ENCODE measurements at places on chromosomes 16 and 17.

DNA sequence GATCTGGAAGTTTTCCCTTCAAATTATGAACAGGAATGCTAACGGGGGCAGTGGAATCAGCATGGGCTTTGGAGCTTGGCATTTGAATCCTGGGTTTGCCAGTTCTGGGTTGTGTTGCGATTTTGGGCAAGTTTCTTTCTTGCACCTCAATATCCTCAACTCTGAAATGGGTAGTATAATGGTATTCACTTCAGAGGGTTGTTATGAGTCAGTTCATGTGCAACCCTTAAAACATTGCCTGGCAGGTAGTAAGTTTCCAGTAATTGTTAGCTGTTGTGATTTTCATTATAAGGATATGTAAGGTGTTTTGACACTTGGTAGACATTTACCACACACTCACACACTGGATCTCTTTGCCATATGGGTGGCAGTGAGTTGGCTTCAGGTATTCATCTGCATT, 33.4 kb downstream of the SNX29 start:
- DNase-seq: no peak

DNA sequence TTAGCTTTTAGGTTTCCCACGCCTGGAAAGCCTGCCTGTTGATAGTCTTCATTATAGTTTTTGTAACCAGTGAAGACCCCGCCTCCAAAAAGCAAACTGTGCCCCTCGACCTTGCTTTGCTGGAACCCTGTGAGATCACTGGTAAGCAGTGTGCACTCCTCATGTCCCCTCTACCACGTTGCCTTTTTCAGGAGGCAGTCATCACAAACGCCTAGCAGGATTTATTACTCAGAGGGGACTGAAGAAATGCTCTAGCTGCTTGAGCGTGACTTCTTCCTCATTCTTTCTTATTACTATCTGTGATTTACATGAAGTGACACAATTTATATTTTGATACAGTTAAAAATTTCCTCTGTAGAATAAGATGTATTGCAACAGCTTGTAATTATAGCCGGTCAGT, 6.5 kb upstream of the KRTAP3-1 start:
- DNase-seq: no peak

DNA sequence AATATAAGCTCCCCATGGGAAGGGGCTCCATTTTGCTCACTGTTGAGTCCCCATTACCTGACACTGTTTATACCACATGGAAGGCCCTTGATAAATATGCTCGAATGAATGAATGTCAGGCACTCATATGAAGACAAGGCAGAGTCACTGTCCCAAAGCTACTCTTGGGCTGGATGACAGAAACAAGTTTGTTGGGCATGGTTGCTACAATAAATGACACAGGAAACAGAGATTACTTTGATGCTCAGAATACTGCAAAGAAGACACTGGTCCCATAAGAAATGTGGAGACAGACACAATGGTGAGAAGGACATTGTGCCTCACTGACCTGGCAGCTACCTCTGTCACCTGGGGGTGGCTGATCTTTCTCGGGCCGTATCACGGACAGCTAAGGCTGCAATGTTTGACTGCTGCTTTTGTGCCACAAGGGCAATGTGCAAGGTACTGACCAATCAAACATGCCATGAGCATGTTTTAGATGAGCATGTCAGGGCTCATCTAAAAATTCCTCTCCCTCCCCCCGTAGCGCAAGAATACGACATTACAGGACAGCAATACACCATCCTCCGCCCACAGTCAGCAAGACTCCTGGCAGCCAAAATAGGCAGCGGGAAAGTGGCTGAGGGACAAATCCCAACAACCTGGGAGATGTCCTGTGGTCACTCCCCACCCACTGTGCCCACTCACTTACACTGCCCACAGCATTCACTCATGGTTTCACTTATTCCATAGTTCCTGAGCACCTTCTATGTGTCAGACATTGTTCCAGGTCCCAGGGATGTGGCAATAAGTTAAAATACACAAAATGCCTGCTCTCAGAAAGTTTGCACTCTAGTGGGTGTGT, 5.0 kb downstream of the PIK3R6 start:
- DNase-seq: no peak

- no peak for DNase-seq
These were observed 356.1 kb downstream of the CPPED1 start for GRCh38 chr16:12447556-12447955.

DNA sequence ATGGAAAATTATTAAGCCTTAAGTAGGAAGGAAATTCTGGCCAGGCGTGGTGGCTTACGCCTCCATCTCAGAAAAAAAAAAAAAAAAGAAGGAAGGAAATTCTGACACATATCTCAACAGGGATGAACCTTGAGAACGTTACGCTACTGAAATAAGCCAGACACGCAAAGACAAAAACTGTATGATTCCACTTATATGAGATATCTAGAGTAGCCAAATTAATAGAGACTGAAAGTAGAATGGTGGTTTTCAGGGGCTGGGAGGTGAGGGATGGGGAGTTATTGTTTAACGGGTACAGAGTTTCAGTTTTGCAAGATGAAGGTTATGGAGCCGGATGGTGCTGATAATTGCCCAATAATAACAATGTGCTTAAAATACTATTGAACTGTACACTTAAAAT, 16.2 kb upstream of the HNF1B start:
- DNase-seq: no peak

GRCh38 chr16:85829751-85830445, 30.4 kb downstream of the COX4I1 start:
- DNase-seq: no peak

- DNase-seq: no peak
These were observed 19.8 kb upstream of the TANGO6 start for GRCh38 chr16:68823401-68824135.

GRCh38 chr16:54094641-54095040, 191.9 kb downstream of the IRX3 start:
- DNase-seq: no peak

DNA sequence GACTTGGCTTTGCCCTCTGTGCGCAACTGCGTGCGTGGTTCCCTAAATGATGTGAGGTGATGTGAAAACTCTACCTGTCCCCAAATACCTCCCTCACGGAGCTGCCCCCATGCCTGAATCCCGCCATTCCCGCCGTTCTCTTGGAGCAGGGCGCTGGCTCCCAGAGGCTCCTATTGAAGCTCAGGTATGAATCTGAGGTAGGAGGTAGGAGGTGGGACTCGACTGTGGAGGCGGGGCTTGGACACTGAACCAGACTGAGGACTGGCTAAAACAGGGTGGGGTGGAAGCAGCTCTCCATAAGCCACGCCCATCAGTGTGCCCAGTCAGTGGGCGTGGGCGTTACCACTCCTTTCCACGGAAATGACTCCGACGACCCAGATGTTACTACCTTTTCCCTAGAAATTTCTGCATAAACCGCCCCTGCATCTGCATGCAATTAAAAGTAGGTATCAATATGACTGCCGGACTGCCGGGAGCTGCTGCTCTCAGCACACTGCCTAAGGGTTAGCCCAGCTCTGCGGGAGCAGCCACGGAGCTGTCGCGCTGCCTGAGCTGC, 41.0 kb downstream of the FOXL1 start:
- peak; percentile 3 for DNase-seq

DNA sequence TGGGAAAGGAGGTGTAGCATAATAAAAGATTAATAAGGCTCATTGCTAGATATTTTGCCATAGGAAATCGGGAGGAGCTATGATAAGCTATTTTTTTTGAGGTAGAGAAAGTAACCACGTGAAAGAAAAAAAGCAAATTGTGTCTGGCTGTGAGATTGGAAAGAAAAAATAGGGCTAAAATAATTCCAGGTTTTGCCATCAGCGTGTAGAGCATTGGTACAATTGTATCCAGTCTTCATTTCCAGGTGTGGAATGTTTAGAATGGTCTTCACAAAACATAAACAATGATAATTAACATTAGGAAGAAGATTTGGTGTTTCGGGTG, 1.1 kb downstream of the TANC2 start:
- no peak for DNase-seq

DNA sequence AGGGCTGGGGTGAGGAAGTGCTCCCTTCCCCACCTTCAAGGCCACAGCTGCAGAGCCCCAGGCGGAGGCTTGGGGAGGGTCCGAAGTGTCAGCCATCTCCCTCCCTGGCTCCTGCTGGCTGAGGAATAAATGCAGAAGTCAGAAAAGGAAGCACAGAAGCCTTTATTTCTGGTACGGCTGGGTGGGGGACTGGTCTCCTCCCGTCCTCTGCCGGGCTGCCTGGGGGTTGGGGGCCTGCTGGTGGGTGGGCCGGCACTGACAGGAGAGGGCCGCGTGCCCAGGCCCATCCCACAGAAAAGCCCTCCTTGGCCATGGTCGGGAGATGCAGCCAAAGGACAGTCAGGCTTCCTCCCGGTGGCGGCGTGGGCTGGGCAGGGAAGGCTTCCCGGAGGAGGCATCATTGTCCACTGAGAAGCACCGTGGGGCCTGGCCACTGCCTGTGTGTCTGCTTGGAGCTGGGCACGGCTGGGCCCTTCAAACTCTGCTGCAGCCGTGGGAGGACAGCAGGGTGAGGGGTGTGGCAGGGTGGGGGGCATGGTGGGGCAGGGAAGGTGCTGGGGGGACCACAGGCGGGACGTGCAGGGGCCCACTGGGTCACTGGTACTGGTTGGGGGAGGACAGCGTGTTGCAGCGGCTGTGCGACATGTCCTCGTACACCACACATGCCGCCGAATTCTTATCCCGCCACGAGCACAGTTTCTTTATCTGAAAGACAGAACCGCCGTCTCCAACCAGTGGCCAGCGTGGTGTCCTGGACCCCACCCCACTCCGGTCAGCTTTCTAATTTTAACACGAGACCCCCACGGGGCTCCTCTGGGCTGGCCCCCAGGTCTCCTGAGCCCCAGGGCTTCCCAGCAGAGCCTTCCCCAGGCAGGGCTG, 2.4 kb downstream of the CD7 start:
- no peak for DNase-seq

- DNase-seq: peak; percentile 75
These were observed 385 bp downstream of the CFAP119 start for GRCh38 chr16:30761427-30761927.

- DNase-seq: no peak
These were observed 3.4 kb upstream of the MEFV start for GRCh38 chr16:3259836-3260235.

- no peak for DNase-seq
These were observed 16.1 kb downstream of the ESRP2 start for GRCh38 chr16:68219725-68220351.

GRCh38 chr17:66564992-66565465, 262.6 kb downstream of the PRKCA start:
- no peak for DNase-seq

DNA sequence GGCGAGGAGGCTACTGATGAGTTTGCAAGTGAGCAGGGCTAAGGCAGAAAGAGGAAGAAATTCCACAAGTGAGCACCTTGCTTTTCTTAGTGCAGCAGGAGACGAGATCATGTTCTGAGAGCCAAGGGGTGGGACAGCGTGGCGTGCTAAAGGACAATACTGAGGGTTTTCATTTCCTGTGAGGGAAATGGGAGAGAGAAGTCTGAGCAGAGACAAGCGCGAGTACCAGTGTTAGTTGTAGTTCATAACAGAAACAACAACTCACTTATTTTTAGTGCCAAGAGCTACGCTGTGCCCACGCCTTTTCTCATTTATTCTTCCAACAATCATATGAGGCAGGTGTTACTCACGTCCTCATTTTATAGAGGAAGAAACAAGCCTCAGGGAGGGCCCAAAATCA, 2.3 kb downstream of the SPACA3 start:
- DNase-seq: no peak

- no peak for DNase-seq
These were observed 276 bp downstream of the CYGB start for GRCh38 chr17:76537288-76537577.

GRCh38 chr17:28412099-28412498, 6.1 kb upstream of the SLC46A1 start:
- DNase-seq: no peak

DNA sequence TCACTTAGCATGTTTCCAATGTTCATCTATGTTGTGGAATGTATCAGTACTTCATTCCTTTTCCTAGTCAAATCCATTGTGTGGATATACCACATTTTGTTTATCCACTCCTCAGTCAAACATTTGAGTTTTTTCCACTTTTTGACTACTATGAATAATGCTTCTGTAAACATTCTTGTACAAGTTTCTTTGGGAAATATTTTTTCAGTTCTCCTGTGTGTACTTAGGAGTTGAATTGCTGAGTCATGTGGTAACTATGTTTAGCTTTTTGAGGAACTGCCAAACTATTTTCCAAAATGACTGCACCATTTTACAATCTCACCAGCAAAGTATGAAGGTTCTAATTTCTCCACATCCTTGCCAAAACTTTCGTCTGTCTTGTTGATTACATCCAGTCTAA, 223.7 kb upstream of the AXIN2 start:
- DNase-seq: no peak

DNA sequence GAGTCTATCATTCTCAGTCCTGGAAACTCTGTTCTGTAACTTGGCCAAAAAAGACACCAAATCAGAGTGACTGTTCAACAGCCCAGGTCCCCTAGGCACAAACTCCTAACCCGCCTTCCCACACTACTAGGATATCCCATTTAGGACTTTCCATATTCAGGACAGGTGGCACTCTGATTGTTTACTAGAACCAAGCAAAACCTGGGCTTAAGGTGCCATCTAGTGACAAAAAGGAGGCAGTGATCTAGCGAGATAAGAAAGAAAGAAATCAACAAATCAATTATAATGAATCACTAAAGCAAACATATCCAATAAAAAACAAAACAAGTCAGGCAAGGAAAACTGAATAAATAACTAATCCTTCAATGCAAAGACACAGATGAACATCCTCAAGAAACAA, 203.9 kb downstream of the CEP112 start:
- peak; percentile 52 for DNase-seq

- no peak for DNase-seq
These were observed 15.6 kb upstream of the BCAR1 start for GRCh38 chr16:75266738-75267630.

DNA sequence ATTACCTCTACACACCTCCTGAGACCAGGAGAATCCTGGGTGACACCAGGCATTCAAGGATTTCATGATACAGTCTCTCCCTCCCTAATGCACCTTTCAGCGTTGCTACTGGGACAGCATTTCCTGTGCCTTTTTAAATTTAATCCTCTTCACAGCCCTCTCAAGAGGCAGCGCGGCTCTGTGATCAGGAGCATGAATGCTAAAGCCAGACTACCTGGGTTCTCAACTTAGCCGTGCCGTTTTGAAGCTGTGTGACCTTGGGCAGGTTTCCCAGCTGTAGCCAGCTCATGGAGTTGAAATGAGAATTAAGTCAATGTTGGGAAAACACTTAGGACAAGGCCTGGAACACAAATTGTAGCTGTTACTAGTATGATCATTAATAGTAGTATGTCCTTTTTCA, 191.8 kb downstream of the XYLT1 start:
- no peak for DNase-seq

DNA sequence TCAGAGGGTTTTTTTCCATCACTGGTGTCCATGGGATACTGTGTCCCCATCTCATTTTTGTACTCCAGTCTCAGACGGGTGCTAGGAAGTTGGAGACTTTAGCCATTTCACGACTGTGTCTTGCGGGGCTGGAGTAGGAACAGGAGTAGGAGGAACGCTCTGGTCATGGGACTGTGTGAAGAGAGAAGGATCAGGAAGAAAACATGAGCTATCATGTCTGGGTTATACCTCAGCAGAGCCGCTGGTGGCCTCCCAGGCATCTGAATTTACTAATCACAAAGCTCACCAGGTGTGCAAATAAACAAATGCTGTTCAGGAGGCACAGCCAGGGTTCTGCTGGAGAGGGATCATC, 225.4 kb downstream of the SEC14L1 start:
- peak; percentile 33 for DNase-seq

- DNase-seq: no peak
These were observed 26.3 kb downstream of the SMURF2 start for GRCh38 chr17:64635647-64636305.

- DNase-seq: no peak
These were observed 71.5 kb downstream of the RGS9 start for GRCh38 chr17:65208717-65209116.

GRCh38 chr16:83900571-83900970, 1.7 kb downstream of the MLYCD start:
- DNase-seq: no peak

GRCh38 chr16:26334218-26335111, 642.7 kb downstream of the HS3ST4 start:
- no peak for DNase-seq

Data from NCI-H82 (cell line).